ENCODE measurements at places on chromosomes 2 and 18.

GRCh38 chr2:179449010-179449409, 184.4 kb upstream of the SESTD1 start:
- no peak for DNase-seq

- no peak for DNase-seq
Observed at GRCh38 chr2:221555494-221555846, 16.6 kb downstream of the EPHA4 start.

- DNase-seq: peak; percentile 37
Observed at GRCh38 chr2:17107151-17107550, 411.1 kb downstream of the RAD51AP2 start.

GRCh38 chr2:207819839-207820784, 50.4 kb upstream of the FZD5 start:
- DNase-seq: no peak

DNA sequence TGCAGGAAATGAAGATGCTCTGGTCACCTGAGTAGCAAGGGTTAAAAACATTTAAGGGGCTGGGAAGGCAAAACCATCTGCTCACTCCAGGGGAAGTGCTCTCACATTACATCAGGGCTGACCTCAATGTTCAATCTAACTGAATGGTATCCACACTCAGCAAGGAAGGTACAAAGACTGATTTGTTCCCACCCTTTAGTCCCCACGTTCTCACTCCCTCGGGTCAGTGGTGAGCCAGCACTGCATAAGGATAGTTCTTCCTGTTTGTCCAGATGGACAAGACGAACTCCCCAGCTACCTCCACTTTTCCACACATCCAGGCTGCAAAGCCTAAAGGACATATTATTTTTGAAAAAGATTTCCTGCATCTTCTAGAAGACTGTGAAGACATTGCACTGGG, 126.6 kb upstream of the SLC14A2 start:
- no peak for DNase-seq

GRCh38 chr2:101987832-101988231, 3.9 kb upstream of the IL1R2 start:
- DNase-seq: no peak

DNA sequence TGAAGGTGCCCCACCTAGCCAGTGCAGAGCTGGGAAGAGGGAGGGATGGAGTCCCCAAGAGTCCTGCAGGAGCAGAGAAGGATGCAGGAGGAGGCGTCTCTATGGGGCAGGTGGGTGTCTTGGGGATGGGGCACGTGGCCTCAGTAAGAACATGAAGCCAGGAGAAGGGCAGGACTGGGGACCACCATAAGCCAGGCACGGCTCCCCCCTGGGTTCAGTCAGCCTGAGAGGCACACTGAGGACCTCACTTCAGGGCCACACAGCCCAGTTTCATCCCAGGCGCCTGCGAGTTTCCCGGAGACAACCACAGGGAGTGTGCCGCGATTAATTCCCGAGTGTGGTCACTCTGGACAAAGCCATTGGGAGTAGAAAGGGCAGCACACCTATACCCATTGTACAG, 120.3 kb downstream of the GYPC start:
- DNase-seq: no peak

DNA sequence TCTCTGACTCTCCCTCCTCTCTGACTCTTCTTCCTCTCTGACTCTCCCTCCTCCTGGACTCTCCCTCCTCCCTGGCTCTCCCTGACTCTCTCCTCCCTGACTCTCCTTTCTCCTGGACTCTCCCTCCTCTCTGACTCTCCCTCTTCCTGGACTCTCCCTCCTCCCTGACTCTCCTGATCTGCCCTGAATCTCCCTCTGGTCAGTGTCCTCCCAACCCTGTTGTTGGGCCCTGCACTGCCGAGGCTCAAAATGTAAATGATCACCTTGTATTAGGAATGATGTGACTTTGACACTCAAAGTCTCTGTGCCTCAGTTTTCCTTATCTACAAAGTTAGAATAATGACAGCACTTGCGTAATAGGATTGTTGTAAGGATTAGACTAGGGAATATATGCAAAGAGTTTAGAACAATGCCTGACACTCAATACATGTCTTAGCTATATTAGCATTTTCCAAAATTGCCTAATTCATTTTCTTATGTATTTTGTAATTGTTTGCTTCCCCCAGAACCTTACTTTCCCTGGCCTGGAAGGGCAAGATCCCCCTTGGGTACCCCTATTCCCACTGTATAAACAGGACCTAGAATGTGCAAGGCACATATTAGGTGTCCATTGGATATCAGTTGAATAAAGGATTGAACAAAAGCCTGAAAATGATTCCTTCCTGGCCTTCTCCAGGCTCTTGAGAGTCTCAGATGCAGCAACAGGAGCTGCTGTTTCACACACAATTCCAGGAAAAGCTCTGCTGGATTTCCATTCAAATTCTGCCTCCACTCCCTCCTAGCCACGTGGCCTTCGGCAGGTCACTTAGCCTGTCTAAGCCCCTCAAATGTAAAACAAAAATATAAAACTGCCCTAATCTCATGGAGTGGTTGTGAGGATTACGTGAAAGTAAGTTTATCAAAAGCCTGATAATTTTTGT, 170.1 kb downstream of the INHBB start:
- DNase-seq: no peak

- no peak for DNase-seq
Observed at GRCh38 chr18:49628881-49629795, 67.3 kb downstream of the LIPG start.

DNA sequence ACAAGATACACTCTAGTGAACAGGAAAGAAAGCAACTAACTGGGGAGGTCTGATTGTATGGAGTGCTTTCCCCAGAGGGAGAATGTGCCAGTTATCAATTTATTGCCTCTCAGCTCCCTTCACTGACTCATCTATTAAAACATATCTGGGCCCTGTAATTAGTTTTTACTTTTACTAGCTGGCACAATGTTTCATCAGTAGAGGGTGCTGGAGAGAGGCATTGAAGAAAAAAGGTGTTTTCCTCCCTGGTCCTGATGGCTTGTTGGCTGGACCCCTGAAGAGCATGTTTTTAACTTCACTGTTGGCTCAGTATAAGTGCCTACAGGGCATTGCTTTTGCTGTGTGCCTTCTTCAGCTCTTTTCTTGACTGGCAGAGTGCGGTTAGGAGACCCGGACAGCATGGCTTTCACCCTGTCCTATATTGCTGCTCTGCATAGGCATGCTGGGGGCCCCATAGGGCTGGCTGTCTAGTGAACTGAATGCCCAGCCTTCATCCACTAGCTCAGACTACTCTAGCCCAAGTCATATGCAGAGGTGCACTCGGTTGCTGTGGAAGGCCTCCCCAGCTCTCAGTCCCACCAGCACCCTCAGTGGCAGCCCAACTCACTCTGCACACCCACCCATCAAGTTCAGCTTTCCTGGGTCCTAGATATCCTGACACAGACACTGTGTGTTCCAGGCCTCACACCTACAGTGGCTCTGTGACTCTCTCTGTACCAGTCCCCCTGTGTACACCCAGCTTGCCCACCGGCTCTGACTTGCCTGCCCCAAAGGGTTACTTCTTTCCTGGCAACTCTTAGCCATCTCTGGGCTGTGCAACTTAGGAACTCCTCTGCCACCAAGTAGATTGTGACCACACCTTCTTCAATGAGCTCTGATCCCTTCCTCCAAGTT, 62.3 kb upstream of the ACYP2 start:
- DNase-seq: no peak

GRCh38 chr2:109558076-109558882, 55.5 kb downstream of the SEPTIN10 start:
- DNase-seq: peak; percentile 87

DNA sequence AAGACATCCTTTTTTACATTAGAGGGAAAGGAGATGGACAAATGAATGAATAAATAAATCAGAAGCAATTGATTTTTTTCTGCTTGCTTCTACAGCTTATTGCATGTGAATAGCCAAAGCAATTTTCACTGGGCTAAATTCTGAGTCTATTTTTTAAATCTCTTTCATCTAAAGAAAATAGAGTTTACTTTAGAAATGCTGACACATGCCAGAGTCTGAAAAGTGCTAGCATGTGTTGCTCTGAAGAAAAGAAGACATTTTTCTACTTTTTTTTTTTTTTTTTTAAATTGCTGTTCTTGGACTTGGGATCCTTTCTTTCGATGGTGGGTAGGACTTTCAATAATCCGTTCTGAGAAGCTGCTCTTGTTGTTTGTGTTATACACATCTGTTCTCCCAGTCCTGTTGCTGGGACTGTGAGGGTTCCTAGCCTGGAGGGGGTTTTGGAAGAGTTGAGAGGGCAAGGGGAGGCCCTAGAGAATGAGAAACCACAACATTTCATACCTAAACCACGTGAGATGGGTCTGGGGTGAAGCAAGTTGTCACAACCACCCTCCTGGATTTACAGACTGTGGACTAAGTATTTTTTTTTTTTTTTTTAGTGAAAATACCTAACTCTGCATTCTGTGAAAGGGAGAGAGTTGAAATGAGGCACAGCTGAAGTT, 193.5 kb downstream of the PRKCE start:
- no peak for DNase-seq

GRCh38 chr2:207154556-207155510, 10.9 kb downstream of the KLF7 start:
- DNase-seq: no peak

GRCh38 chr2:167293943-167294775, 405.9 kb downstream of the XIRP2 start:
- peak; percentile 24 for DNase-seq

GRCh38 chr2:160050147-160050546, 12.3 kb downstream of the PLA2R1 start:
- no peak for DNase-seq

DNA sequence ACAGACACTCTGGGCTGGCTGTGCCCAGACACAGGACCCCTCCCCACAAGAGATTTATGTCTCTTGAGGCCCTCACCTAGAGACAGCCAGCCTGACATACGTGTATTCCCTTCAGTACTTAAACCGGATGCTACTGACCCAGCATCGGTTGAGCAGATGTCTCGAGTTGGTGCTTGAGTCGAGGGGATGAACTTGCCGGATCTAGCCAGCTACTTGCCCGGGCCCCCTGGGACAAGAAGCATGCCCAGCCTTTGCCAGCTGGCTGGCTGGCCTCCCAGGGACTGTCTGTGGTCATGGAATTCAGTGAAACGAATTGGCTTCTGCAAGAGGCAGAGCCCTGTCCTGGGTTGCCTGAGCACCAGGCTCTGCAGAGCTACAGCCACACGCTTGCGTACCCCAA, 36.0 kb downstream of the DNMT3A start:
- no peak for DNase-seq

DNA sequence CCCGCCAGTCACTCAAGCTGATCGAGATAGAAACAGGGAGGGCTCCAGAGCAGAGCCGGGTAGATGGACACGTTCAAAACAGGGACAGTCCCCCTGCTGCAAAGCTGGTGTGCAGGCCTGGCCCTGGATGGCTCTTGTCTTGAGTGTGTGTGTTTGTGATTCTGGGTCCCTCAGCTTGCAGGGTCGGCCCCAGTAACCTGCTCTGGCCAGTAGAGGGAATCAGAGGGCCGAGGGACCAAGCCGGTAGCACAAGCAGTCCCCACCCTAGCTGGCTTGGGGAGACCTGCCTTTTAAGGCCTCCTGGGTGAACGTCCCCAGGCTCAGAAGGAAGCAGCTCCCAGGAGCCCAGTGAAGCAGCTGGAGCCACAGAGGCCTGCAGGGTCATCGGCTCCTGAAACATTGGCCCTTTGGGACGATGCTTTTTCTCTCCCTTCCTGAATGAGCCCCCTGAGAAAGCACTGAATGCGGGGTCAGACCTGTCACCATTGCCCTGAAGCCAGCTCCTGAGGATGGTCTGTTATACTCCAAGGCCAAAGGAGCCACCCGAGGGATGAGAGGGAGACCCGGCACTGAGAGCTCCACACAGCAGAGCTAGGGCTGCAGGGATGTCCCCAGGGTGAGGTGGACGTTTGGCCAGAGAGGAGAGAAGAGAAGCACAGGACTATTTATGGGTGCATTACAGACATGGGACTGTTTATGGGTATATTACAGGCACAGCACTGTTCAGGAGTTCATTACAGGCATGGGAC, 15.4 kb upstream of the MLPH start:
- peak; percentile 70 for DNase-seq

DNA sequence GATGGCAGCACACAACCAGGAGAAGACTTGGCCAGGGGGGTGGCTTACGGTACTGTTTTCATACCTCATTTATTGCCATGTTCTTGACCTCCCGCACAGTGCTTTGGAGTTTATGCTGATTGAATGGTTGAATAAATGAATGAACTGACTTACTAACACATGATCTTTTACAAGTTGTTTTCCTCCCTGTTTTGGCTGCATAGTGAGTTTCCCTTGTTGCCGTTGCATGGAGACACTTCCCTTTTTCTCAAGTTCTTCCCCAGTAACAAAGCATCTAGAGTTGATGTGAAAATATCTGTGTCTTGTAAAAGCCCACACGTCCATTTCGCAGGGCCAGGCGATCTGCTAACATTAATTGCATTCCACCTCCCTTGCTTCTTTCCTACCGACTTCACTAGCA, 35.7 kb upstream of the RAB1A start:
- DNase-seq: no peak

- DNase-seq: peak; percentile 72
Observed at GRCh38 chr2:173355132-173355865, 627 bp downstream of the CDCA7 start.

GRCh38 chr2:156181208-156181607, 151.3 kb downstream of the NR4A2 start:
- no peak for DNase-seq

DNA sequence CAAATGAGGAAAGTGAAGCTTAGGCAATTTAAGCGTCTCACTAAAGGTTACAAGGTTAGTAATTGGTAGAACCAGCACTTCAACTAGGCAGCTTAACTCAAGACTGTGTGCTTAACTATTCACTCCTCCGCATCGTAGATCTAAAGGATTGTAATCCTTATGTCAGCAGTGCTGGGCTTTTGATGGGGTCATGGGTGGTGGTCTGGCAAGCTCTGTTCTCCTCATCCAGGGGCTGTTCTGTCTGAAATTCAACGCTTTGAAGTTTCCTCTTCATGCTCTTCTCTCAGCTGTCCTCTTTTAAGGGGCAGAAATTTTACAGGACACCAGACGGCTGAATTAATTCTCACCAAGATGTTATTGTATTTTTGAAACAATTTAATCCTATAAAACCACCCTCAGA, 165.5 kb upstream of the FAM98A start:
- DNase-seq: no peak

DNA sequence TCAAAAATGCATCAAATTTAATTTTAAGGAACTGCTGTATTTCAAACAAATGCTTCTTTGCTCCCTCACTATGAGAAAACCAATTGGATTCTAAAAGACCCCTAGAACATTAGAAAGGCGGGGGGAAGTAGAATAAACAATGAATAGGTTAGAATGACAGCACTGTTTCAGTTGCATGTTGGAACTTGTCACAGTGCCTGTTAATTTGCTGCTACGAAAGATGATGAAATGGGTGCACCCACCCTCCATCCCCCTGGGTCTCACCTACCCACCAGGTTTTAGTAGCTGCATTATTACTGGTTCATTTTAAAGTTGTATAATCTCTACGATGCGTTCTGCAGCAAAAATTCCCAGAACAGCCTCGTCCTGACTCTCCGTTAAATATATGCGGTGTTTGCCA, 193.0 kb upstream of the COPS8 start:
- DNase-seq: no peak
